ENCODE measurements at places on chromosomes 3 and 15. TPM values are rescaled to one million over a fixed set of nuclear protein-coding genes. Genes with fewer than 3 reads are reported as not detected.

The NMD3 gene
- 65.5 TPM for total RNA-seq

The RAB27A gene
- total RNA-seq, result 129 TPM

The VILL gene
- 12.1 TPM for total RNA-seq

The TMPRSS7 gene
- not detected for total RNA-seq

The TMC3 gene
- total RNA-seq, result not detected

The CLRN1 gene
- total RNA-seq, result not detected

The PLS1 gene
- total RNA-seq, result 5.4 TPM

The IMPG2 gene
- total RNA-seq, result 0.14 TPM

All from activated CD4-positive, alpha-beta T cell treated with anti-CD3 and anti-CD28 coated beads for 36 hours (primary cell).